ENCODE measurements at places on chromosomes 1 and 21.
A peak's percentile ranks its signal among the peaks of the same experiment; 100 is the strongest.

- no peak for DNase-seq
Observed at GRCh38 chr1:190832511-190832910, 354.8 kb upstream of the BRINP3 start.

GRCh38 chr21:32096411-32096810 is 182.4 kb downstream of the MIS18A start:
- peak; percentile 21 for DNase-seq

- DNase-seq: no peak
Observed at GRCh38 chr1:152942161-152942560, 4.8 kb upstream of the SPRR5 start.

GRCh38 chr1:119815361-119815760 is 4.1 kb upstream of the REG4 start:
- no peak for DNase-seq

DNA sequence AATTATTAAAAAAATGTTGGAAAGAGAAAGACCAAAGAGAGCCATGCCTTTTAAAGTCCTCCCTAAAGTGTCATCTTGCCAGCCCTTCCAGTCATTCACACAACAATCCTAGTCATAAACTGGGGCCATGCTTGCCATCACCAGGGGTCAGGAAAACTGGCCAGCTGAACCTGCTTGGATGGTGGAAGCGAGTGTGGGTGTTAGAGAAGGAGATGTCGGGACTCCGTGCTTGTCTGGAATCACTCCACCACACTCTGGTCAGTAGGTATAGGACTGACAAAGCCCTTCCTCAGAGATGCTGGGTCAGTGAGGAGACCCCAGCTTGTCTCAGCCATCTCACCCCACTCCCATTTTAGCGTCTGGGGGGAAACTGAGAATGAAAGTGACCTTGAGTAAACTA is 3.3 kb upstream of the HAPLN2 start:
- DNase-seq: no peak

DNA sequence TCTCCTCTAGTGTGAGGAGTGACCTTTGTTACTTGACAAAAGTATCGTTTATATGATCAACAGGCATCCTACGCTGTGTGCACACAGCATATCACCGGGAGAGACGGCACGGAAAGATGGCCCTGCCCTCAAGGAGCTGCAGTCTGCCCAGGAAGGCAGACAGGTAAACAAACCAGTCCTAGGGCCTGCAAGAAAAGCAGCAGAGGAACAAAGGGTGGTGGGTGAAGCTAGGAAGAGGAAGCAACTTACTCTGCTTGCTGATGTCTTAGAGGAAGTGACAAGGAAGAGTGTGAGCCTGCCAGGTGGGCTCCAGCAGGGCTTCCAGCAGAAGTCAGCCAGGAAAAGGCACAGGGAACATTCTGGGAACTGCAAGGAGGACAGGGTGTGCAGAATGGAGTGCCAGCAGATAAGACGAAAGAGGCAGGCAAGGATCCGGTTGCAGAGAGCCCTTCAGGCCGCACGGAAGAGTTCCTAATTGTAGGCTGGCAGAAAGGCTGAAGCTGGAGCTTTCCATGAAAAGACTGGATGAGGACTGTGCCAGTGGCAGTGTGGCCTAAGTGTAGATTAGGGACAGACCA is 106.7 kb downstream of the SLC45A1 start:
- DNase-seq: peak; percentile 64

- DNase-seq: no peak
Observed at GRCh38 chr1:78061825-78062523, 16.2 kb downstream of the GIPC2 start.

GRCh38 chr1:68078647-68079046 is 28.2 kb upstream of the DIRAS3 start:
- DNase-seq: no peak

GRCh38 chr1:167136191-167136614 is 42.3 kb downstream of the STYXL2 start:
- DNase-seq: no peak

DNA sequence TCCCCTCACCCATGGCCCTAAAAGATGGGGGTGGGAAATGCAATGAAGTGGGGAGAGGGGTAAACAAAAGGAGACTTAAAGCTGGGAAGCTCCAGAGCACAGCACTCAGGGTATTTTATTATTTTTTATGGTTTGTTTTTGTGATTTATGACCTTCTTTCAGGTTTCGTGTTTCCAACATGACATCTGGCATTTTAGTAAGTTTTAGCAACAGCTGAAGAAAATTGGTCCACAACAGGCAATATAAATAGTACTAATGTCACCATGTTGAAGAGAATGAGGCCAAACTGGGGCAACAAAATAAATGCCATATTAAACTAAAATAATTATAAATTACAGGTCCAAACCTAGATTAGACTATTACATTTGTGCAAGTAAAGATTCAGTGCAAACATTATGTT is 56.3 kb downstream of the TBX15 start:
- no peak for DNase-seq

GRCh38 chr1:61301824-61302657 is 219.7 kb downstream of the NFIA start:
- DNase-seq: peak; percentile 40

DNA sequence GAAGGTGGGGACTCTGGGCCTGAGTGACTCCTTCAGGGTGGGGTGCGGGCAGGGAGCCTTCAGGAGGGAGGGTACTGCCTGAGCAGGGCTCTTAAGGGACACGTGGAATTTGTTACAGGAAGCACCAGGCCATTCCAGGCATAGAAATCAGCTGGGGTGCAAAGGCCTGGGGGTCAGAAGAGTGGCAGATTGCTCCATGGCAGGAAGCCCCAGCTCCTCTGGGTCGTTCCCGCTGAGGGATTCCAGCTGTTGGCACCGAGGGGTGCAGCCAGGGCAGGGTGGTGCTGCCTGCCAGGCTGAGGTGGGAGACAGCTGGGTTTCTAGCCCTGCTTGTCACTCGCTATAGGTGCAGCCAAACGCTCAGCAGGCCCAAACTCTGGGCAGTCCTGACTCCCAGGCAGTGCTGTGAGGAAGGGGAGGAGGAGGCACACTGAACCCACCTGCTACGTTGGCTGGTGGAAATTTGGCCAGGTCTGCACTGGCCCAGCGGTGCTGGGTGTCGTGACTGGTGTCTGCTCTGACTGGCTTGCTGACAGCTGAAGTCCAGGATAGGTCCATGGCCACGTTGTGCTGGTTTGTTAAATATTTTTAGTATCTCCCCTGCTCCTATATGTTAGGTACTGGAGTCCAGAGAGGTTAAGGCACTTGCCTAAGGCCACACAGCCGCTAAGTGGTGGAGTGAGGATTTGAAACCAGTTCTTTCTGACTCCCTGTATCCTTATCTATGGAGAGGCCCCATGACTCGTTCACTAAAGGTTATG is 19.3 kb downstream of the TNFRSF1B start:
- DNase-seq: no peak

DNA sequence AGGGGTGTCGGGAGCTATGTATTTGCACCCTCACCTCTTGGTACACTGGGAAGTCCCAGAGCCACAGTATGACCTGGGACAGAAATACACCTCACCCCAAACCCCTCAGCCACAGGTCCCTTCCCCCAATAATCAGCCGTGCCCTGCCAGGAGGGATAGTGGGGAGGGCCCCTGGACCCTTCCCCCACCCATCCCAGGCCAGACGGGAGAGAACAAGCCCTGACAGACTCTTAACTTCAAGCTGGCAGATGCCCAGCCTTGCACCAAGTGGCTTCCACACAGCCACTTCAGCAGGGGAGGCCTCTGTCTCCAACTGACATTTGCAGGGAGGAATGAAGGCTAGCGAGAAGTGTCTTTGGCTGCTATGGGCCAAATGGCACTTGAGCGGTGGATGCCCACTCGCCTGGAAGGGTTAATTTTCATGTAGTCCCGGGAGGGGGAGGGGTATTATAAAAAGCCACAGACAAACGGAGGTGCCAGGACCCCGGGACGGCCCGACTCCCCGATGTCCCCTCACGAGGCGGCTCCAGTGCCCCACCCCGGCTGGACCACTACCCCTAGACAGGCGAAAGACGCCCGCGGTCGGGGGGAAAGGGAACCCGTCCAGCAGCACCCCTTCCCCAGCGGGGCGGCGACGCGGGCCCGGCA is 495 bp downstream of the SYNC start:
- no peak for DNase-seq

DNA sequence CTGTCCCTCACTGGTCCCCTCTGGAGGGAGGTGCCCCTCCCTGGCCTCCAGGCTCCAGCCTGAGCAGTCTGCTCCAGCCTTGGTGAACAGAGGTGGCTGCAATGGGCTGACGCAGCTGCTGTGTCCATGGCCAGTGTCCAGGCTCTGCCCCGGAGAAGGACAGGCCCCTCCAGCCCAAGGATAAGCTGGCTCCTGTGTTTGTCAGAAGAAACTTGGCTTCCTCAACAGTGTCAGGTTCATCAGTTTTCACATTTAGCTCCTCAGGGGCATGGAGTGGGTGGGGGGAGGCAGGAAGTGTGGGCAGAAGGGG is 402.8 kb downstream of the MATN1 start:
- DNase-seq: no peak

DNA sequence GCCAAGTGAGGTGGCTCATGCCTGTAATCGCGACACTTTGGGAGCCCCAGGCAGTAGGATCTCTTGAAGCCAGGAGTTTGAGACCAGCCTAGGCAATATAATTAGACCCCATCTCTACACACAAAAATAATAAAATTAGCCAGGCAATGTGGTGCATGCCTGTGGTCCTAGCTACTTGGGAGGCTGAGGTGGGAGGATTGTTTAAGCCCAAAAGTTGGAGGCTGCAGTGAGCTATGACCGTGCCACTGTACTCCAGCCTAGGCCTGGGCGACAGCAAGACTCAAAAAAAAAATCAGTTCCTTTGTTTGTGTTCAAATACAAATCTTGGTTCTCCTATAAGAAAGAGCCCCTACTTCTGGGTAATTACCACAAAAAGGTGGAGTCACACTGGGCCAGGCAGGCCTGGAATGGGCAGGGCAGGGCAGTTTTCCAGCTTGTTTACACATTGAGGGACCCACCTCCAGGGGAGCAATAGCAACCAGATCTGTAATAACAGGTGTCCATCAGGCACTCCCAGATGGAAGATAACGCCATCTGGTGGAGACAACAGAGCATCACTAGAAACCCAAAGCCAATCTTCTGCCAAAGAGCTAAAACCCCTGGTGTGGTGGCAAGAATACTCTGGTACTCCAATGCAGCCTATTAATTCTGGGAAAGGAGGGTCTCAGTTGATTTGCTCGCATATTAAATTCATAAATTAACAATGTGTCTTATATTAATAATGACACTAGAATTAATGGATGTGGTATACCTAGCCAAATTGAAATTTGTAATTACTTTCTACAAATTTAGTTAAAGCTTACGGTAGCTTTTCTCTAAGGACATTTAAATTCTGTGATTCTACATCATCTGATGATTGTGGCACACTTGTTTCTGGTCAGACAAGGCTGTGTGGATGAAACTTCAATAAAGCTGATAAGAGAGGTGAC is 13.2 kb downstream of the PPP1R15B start:
- DNase-seq: peak; percentile 64
